ENCODE measurements at places on chromosomes 1 and 21.

GRCh38 chr1:147598621-147599361 is 57.5 kb downstream of the BCL9 start:
- DNase-seq, result no peak

DNA sequence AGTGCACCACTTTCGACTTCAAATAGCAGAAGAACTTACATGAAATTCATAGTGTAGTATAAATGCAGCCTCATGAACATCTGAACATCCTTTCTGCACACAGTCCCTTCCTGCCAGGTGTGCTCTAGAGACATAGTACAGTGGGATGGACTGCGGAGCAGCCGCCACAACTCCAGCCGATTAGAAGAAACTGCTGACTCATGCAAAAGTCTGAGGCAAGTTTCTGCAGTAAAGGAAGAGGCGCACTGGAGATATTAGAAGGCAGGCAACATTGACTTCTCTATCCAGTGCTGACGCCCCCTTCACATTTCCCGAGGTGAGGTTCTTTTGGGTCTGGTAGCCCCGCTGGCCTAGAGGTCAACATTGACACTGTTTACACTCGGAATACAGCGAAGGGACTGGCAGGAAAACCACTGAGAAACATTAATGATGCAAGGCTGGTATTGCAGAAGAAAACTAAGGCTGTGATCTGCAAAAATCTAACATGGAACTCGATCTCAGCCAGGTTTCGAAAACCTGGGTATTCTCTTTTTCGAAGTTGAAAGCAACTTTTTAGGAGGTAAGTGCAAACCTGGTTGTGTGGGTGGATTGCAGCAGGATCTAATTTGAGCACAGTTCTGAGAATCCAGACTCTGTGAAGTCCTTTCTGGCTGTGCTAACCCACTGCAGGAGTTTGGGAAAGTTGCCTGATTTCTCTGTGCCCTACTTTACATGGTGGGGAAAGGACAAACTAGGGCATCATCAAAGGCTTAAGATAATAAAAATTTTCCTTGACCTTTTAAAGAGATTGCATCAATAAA is 90.7 kb downstream of the CDC7 start:
- DNase-seq, result no peak

DNA sequence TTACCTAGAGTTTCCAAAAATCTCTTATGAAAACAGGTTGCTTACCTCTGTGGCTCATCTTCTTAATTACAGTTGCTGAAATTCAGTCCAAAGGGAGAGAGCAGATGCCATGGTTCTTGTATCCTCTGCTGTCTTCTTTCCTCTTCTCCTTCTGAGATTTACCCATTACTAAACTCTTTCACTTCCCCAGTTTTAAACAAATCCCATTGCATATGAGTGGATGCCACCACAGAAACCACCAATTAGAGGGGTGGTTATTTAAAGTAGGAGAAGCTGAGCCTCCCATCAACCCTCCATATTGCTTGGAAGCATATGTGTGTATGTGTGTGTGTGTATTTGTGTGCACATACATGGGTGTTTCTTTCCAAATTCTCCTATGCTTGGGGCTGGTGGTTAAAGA is 128.5 kb upstream of the KCNK1 start:
- DNase-seq, result no peak

GRCh38 chr1:238558156-238558555 is 667.4 kb upstream of the ZP4 start:
- DNase-seq, result no peak

DNA sequence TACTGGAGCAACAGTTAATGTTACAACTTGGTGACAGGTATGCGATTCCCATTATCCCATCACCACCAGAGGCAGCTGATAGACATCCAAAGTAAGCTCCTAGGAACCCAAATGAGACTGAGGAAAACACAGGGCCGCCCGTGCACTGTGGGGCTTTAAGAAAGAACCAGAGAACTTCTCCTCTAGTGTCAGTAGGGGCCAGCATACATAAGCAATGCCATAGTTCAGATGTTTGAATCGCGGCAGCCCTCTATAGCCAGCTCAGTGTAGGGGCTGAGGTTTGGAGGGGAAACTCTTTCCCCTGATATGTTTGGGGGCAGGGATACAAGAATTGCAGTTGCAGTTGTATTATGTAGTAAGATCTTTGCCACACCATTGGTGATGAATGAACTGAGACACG is 593.3 kb upstream of the NCAM2 start:
- DNase-seq, result no peak

DNA sequence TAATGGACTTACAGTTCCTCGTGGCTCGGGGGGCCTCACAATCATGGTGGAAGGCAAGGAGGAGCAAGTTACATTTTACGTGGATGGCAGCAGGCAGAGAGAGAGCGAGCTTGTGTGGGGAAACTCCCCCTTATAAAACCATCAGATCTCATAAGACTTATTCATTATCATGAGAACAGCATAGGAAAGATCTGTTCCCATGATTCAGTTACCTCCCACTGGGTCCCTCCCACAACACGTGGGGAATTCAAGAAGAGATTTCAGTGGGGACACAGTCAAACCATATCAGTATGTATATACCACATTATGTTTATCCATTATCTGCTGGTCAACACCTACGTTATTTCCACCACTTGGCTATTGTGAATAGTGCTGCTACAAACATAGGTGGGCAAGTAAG is 352.3 kb upstream of the B3GALT2 start:
- no peak for DNase-seq

GRCh38 chr1:73910466-73910865 is 287.5 kb downstream of the LRRIQ3 start:
- no peak for DNase-seq

- DNase-seq, result no peak
These were observed 76.2 kb upstream of the KAZN start for GRCh38 chr1:14522077-14522925.

- no peak for DNase-seq
These were observed 135.9 kb downstream of the SLC30A10 start for GRCh38 chr1:219792337-219793021.

GRCh38 chr1:198590454-198590853 is 48.4 kb upstream of the PTPRC start:
- no peak for DNase-seq

DNA sequence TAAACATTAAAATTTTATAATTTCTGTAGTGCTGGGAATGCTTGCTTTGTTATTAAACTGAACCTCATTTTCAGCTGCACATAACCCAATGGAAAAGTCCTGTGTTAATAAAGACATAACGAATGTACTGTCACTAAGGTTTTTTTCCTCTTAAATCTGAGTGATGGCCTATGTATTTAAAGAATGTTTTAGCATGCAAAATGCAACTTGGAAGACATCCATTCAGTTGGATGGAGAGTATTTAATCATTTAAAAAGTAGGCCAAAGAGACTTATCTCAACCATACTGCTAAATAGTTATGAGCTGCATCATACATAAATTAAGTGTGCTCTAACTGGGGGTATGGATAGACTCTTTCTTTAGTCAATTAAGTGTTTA is 48.5 kb downstream of the RWDD3 start:
- no peak for DNase-seq

DNA sequence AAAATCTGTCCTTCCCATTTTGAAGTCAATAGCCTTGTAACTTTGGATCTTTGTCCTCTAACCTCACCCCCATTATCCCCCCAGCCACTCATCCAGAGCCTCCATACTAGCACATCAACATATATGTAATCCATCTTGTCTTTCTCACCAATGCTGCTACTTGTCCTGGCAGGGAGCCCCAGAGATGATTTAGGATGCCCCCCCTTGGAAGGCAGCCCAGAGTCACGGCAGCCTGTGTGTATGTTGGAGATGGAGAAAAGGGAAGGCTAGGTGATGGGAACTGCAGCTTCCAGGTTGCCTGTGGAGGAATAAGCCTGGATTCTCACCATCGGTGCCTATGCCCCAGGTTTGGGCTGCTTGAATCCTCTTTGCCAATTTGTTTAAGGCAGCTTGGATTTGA is 51.7 kb upstream of the SCMH1 start:
- DNase-seq, result no peak

DNA sequence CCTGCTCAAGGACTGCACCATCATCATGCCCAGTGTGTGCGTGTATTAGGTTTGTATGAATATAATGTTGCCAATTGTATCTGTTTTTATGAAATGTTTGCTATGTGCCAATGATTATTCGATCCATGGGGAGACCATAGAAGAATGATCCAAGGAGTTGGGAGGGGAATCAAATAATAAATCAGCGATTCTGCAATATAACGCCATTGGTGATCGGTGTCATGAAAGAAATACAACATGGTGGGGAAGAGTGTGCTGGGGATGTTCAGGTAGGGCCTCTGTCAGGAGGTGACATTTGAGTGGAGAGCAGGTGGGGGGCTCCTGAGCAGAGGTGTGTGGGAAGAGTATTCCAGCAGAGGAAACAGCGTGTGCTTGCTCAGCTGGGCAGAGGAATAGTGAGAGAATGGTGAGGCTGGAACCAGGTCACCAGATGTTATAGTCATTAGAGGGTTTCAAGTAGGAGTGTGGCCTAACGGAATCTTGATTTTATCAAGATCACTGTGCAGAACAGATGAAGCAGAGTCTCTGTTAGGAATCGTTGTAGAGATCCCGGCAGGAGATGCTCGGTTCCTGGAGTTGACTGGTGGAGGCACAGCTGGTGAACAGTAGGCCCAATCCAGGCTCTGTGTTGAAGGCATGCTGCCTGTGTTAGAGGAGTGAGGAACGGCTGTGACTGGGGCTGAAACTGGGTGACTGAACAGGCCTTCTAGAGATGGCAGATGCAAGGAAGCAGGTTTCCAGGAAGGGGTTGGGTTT is 2.9 kb upstream of the ZNF496 start:
- no peak for DNase-seq

DNA sequence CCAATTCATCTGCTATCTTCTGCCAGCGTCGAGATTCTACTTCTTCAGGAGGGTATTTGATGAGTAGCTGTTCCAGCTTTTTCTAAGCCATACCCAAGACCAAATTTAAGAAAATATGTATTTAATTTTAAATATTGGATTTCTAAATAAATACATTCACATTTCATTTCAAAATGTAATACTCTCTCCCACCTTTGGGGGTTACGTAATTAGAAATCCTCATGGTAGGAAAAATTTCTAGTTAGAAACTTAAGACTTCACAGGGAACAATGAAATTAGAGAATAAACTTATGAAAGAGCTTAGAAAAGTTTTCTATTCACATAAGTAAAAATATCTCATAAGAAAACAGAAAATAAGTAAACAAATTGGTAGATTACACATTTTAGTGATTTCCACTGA is 102.9 kb downstream of the ZZZ3 start:
- DNase-seq, result no peak

DNA sequence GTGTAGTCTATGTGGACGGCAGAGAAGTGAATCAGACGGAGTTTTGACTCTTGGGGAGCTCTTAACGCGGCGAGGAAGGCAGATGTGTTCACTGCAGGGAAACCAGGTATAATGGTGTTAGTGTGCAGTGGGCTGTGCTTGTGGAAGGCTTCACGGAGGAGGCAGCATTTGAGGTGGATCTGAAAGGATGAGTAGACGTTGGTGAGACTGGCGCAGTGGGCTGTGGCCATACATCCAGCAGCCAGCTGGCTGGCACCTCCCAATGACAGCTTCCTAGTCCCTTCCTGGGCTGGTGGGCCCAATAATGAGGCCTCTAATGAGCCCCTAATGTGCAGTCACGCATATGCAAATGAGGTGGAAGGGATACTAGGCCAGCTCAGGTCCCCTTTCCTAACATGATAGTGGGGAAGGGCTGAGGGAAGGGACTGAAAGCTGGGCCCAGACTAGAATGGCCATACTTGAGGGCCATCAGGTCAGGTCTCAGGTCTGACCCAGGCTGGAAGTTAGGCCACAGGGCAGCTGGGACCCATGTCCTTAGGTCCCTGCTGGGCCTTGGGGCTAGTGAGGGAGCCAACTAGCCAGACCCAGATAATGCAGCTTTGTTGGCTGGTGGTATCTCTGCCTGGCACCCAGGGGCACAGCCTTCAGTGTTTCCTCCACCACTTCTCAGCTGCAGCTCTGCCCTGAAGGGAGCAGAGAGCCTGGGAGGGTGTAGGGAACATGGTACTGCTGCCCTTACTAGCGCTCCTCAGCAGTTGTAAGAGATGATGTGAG is 3.8 kb downstream of the MAP7D1 start:
- no peak for DNase-seq

- DNase-seq, result no peak
These were observed 101.0 kb downstream of the PDE9A start for GRCh38 chr21:42754270-42754933.

DNA sequence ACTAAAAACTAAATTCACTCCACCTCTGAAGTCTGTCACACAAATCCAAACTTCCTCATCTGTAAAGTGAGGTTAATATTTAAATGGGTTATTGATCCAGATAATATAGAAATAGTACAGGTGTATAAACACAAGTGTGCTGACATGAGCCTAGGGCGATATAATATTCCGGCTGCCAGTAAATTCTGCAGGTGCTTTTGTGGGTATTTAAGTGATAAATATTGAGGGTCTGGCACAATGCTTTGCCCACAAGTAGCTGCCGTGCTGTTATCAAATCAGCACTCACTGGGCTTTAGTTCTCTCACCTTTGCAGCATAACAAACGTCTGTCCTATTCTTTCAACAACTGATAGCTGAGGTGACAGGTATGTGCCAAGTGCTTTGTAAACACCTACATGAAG is 7.6 kb downstream of the PABPC4 start:
- DNase-seq, result no peak

DNA sequence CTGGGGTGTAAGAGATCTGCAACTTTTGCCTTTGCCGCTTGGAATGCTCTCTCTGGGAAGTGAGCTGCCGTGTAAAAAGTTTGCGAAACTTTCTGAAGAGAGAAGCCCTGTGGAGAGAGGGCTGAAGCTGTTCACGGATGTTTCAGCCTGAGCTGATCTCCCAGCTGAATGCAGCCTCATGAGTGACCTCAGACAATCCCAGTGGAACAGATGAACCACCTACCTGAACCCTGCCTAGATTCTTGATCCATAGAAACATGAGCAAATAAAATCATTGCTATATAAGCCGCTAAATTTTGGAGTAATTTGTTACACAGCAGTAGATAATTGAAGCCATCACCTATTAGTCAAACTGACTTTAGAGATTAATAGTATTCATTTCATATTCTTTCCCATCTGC is 4.4 kb upstream of the ALG6 start:
- DNase-seq, result no peak

GRCh38 chr21:14879458-14879857 is 185.3 kb downstream of the NRIP1 start:
- no peak for DNase-seq

DNA sequence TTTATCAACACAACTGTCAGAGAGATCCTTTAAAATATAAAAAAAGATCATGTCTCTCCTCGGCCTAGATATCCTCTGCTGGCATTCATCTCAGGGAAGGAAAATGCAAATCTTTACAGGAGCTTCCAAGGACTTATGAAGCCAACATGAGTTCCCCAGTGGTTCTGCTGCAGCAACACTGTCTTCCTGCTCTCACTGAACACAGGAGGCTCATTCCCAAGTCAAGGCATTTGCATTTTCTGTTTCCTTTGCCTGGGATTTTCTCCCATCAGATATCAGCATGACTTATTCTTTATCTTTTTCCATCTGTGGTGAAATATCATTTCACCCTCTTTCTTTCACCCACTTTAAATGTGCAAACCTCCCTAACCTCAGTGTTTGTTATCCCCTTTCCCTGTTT is 513.8 kb upstream of the ZP4 start:
- DNase-seq, result no peak

- DNase-seq, result no peak
These were observed 22.4 kb upstream of the MAGOH start for GRCh38 chr1:53260631-53261247.
